Chondrocyte (in vitro differentiated cells): ENCODE measurements at places on chromosomes 1 and 21. TPM values are rescaled to one million over a fixed set of nuclear protein-coding genes. Genes with fewer than 3 reads are reported as not detected.
A peak's percentile ranks its signal among the peaks of the same experiment; 100 is the strongest.

DNA sequence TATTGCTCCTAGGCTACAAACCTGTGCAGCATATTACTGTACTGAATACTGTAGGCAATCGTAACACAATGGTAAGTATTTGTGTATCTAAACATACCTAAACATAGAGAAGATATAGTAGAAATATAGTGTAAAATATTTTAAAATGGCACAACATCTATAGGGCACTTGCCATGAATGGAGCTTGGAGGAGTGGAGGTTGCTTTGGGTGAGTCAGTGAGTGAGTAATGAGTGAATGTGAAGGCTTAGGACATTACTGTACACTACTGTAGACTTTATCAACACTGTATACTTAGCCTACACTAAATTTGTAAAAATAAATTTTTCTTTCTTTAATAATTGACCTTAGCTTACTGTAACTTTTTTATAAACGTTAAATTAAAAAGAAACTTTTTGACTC, 7.9 kb downstream of the LEFTY2 start:
- H3K27ac ChIP-seq = no peak overlapping the region
- DNase-seq = no peak
- H3K4me3 ChIP-seq = no peak overlapping the region
- H3K36me3 ChIP-seq = no peaks in the 10 kb centered on the region

DNA sequence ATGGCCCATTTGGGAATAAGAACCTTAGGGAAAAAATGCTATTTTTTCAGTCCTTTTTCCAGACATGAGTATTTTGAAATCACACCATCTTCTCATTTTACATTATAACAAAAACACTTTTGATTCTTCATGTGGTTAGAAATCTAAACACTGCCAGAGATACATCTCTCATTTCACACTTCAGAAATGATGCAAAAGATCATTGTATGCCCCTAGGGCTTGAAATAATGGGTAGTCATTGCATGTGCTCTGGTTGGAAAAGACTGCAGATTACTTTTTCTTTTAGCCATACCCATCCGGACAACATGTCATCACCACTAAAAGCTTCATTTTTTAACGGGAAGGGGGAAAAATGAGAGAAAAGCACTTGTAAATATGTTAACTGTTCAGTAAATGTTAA, 1152.2 kb upstream of the ADGRL4 start:
- no peak for DNase-seq
- H3K36me3 ChIP-seq = no peaks in the 10 kb centered on the region
- H3K27me3 ChIP-seq = no peaks in the 10 kb centered on the region
- H3K4me1 ChIP-seq = peaks cover 9% of the 10 kb centered on the region
- no peak overlapping the region for H3K27ac ChIP-seq
- H3K4me3 ChIP-seq = no peak overlapping the region

GRCh38 chr1:111318523-111318922, 27.9 kb downstream of the CHIA start:
- DNase-seq = no peak
- no peaks in the 10 kb centered on the region for H3K4me1 ChIP-seq
- H3K4me3 ChIP-seq = no peak overlapping the region
- H3K27ac ChIP-seq = no peak overlapping the region
- H3K27me3 ChIP-seq = peaks cover 19% of the 10 kb centered on the region
- no peaks in the 10 kb centered on the region for H3K36me3 ChIP-seq

DNA sequence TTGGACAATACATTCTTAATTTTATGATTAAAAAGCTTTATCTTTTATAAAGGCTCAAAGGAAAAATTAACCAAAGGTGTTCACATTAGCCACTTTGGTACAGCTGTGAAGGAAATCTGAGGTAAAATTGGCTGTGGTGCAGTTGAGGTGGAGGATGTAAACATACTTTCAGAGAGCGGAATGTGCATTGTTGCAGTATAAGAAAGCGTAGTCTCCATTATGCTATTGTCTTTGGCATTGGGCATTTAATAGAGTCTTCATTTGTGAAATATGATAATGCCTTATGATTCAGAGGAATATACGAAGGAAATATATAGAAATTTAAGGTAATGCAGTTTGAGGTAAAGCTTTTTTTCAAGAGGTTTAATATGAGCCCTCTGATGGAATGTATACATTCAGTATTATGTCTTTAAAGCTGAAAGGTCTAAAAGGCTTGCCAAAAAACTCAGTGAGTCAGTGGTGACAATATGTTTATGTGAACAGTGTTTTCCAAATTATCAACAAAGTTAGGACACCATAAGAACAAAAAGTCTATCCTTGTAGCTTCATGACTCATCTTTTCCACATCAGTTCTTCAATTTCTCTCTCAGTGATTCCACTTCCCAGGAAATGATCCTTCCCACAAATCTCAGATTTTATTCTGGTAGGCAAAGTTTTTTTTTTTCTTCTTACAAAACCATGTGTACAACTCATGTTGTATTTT, 26.9 kb upstream of the DDR2 start:
- no peak overlapping the region for H3K4me3 ChIP-seq
- H3K36me3 ChIP-seq = peaks cover 7% of the 10 kb centered on the region
- peaks cover 18% of the 10 kb centered on the region for H3K4me1 ChIP-seq

GRCh38 chr1:232381394-232382100, 248.4 kb downstream of the SIPA1L2 start:
- H3K36me3 ChIP-seq = no peaks in the 10 kb centered on the region
- H3K27me3 ChIP-seq = no peaks in the 10 kb centered on the region
- H3K4me1 ChIP-seq = peaks cover 51% of the 10 kb centered on the region
- H3K4me3 ChIP-seq = no peak overlapping the region
- no peak for DNase-seq

DNA sequence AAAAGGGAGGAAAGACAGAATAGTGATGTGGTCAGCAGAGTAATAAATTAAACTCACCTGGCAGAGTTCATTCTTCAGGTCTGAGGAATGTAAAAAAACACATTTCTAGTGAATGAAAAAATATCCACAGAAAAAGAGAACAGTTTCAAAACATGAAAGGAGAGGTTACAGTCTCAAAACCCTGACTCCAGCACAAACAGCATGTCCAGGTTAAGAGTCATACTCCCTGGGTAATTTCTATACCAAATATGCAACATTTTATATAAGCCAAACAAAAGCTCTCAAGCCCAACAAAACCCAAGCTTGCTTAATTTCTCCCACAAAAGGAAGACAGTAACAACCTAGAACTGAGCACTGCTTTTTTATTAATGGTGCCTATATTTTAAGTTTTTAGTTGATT, 173.0 kb downstream of the NTMT2 start:
- peaks cover 2% of the 10 kb centered on the region for H3K36me3 ChIP-seq
- H3K4me1 ChIP-seq = peaks cover 67% of the 10 kb centered on the region
- H3K4me3 ChIP-seq = no peak overlapping the region
- H3K27ac ChIP-seq = peak overlapping the region; percentile 73
- DNase-seq = no peak

DNA sequence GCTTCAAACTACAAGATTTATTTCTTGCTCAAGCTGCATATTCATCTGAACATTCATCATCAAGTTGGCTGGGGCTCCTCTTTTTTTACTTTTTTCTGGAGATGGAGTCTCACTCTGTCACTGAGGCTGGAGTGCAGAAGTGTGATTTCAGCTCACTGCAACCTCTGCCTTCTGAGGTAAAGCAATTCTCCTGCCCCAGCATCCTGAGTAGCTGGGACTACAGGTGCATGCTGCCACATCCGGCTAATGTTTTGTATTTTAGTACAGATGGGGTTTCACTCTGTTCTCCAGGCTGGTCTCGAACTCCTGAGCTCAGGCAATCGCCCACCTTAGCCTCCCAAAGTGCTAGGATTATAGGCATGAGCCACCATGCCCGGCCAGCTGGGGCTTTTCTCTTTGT, 88.3 kb upstream of the C1orf105 start:
- DNase-seq = no peak
- H3K4me1 ChIP-seq = peaks cover 14% of the 10 kb centered on the region
- no peak overlapping the region for H3K4me3 ChIP-seq

- H3K4me1 ChIP-seq = no peaks in the 10 kb centered on the region
- H3K4me3 ChIP-seq = no peak overlapping the region
- H3K27me3 ChIP-seq = peaks cover 19% of the 10 kb centered on the region
- no peak overlapping the region for H3K27ac ChIP-seq
These were observed 294.7 kb downstream of the SIPA1L2 start for GRCh38 chr1:232335261-232335660.

CBR3 gene
- 3.4 to 7.4 TPM (median 3.5 TPM) in 3 replicates for total RNA-seq

KRTAP10-7 gene
- not detected in 3 replicates for total RNA-seq
